ENCODE measurements at places on chromosomes 12 and 14.

DNA sequence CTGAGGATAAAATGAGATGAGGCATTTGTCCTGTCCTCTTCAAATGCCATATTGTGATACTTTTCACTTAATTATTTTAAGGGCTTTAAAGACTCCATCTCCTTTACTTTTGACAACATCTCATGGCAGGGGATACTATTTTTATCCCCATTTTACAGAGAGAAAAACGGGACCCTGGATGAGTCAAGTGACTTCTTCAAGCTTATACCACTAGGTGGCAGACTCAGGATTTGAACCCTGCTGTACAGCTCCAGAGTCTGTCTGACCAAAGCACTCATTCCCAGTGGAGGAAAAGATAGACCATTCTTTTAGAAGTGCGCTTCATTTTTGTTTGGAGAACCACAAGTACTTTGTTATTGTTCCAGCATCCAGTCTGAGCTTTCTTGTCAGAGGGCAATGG lies 1.7 kb upstream of the SMOC1 start:
- DNase-seq: no peak

DNA sequence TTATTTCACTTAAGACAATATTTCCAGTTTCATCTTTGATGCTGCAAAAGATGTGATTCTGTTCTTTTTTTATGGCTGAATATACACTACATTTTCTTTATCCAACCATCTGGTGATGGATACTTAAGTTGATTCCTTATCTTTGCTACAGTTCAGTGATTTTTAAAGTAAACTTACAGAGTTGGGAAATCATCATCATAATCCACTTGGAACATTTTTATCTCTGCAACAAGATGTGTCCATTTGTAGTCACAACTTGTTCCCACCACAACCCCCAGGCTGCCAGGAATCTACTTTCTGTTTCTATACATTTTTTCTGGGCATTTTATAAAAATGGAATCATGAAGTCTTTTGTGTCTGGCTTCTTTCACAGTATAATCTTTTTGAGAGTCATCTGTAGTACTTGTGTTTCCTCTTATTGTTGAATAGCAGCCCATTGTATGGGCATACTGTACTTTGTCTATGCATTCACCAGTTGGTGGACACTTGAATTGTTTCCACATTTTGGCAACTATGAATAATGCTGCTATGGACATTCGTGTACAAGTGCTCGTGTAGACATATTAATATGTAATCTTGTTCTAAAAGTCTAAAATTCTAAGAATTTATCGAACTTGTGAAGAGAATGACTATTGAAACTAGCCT lies 212.5 kb upstream of the DDHD1 start:
- no peak for DNase-seq

GRCh38 chr12:47560415-47560814 lies 145.4 kb downstream of the RPAP3 start:
- no peak for DNase-seq

DNA sequence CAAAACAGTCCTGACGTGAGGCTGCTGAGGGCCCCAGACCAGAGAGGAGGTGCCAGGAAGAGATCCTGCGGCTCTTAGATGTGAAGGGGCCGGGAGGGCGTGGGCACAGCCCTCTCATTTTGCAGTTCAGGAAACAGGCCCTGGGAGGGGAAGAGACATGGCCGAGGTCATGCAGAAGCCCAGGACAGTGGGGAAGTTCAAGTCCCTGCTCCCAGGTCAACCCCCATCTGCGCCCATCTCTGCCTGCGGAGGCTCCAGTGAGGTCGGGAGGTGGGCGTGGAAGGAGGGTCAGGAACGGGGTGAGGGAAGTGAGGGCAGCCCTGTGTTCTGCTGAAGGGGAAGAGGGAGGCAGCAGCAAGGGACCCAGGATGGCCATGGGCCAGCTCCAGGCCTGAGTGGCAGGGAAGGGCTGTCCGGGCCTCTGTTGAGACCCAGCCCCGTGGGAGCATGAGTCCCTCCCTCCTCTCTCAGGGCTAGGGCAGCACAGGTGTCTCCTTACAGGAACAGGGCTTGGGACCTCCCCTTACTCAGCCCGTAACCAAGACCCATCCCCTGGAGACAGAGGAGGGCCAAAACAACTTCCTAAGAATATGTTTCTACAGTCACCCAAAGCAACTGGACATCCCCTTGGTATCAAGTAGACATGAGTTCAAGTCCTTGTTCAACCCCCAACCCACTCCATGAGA lies 90.8 kb downstream of the LGMN start:
- no peak for DNase-seq

DNA sequence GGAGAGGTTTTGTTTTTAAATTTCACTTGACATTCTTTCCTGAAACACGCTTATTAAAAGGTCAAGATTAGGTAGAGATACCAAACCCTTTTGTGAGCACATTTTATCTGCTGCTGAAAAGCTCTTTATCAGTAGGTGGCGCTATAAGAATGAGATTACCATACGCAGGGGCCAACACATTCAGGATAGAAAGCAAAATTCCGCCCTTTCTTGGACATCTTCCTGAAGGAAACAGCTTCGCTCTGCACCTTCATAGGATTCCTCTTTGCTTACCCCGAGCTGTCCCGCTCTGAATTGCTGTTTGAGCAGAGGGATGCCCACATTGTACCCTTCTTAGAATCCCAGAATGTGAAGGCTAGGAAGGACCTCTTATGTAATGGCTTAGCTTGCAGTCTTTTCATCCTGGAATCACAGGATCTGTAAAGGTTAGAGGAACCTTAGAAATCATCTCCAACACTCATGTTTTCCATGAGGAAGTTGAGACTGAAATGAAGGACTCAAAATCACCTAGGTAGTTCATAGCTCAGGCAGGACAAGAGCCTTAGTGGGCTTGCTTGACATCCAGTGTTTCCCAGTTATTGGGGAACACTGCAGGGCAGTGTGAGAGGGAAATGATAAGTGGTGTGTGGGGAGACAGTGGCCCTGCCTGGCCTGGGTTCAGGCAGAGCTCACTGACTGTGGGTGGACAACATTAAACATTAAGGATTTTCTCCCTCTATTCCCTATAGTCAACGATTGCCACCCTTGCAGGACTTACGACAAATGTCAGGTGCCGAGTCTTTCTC lies 38.7 kb upstream of the CRY1 start:
- no peak for DNase-seq

DNA sequence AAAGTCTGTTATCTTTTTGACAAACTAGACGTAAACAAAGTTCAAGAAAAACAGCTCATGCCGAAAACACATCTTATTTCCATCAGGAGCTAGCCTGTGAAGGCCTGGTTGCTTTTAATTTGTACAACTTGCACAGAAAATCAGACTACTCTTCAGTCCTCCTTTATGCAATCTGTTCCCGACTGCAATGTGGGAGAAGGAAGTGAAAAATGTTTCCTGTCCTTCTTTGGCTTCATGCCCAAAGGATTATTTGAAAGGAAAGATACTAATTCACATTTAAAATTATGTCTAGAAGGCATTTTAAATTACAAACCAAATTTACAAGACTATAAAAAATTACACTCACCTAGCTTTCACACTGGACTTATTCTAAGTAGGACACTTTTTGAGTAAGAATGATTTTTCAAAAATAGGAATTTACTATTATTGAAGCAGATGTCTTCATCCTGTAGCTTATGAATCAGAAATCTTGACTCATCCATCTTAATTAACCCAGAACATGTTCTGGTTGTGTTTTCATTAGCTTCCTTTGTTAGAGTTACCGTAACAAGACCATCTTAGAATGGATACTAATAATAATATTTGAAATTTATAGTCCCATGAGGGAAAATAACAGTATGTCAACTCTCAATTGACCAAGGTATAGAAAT lies 272.6 kb downstream of the PRKD1 start:
- no peak for DNase-seq

- DNase-seq: no peak
These were observed 49.5 kb downstream of the SLC2A13 start for GRCh38 chr12:40056373-40056772.

DNA sequence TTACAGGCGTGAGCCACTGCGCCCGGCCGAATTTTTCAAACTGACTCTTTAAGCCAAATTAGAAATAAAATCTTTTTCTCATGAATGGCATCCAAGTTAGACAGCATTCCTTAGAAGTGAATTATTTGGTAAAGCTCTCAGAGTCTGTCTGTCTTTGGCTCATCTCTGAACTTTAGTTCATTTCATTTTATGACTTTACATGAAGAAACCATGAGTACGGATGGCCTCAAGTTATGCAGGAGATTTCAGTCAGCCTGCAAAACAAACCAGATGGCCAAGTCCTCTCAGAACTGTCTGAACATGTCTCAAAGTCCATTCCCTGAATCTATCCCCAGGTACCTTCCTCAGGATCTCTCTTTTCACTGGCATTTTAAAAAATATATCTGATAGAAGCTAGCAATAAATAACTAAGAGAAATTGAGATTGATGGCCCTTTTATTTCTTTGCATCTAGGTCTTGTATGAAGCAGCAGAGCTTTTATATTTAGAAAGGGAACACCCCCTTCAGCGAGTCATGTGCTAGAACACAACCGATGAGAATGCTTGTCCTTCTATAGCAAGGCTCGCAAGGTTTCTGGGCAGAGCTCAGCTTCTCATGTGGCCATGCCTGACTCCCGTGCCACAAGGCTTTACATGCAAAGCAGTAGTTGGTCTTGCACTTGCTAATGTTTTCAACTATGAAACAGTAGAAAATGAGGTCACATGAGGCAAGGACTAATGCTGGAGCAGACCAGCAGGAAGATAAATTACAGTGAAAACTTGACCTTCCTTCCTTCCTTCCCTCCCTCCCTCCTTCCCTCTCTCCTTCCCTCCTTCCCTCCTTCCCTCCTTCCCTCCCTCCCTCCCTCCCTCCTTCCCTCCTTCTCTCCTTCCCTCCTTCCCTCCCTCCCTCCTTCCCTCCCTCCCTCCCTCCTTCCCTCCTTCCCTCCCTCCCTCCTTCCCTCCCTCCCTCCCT lies 125.0 kb downstream of the AKAP6 start:
- no peak for DNase-seq

GRCh38 chr12:47079981-47080724 lies 394 bp upstream of the AMIGO2 start:
- DNase-seq: peak; percentile 12

- no peak for DNase-seq
These were observed 83.2 kb downstream of the SLC38A6 start for GRCh38 chr14:61064210-61064609.

GRCh38 chr12:119676022-119676421 lies 8.1 kb downstream of the PRKAB1 start:
- no peak for DNase-seq

- no peak for DNase-seq
These were observed 1410.0 kb upstream of the TMEM132C start for GRCh38 chr12:126856958-126857357.

DNA sequence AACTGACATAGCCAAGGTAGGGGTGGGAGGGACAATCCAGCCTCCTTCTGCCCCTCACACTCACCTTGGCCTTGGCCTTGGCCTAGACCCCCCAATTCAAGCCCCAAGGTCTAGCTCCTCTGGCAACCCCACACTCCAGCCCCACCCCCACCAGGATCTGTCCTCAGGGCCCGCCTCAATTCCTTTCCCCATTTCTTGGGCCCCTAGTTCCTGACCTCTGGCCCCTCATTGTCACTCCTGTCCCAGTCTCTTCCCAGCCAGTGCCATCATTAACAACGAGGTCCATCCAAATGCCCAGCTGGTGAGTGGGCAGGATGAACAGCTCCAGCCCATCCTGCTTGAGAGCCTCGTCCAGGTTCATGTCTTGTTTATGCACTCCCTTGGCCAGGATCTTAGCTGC lies 6.8 kb upstream of the GDF11 start:
- no peak for DNase-seq

DNA sequence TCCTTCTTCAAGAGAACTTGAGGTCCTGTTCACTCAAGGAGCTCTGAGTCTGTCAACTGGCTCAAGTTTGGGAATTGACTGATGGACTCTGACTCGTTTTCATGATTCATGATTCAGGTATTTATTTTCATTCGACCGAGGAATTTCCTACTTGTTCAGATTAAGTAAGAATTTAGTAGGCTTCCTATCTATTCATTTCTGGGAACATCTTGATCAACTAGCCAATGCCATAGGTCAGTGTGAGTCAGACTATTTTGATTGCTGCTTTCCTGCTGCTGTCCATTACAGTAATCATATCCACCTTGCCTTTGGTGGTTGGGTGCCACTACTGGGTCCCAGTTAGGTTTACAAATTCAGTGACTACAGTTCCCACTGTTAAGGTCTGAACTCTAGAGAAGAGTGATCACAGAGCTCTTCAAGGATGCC lies 6.1 kb downstream of the FAM186A start:
- DNase-seq: no peak

- DNase-seq: no peak
These were observed 783.0 kb downstream of the TMEM121 start for GRCh38 chr14:106309423-106309822.

- DNase-seq: no peak
These were observed 30.9 kb downstream of the ERGIC2 start for GRCh38 chr12:29350080-29350479.

GRCh38 chr12:3752096-3752709 lies 706 bp downstream of the CRACR2A start:
- peak; percentile 47 for DNase-seq

DNA sequence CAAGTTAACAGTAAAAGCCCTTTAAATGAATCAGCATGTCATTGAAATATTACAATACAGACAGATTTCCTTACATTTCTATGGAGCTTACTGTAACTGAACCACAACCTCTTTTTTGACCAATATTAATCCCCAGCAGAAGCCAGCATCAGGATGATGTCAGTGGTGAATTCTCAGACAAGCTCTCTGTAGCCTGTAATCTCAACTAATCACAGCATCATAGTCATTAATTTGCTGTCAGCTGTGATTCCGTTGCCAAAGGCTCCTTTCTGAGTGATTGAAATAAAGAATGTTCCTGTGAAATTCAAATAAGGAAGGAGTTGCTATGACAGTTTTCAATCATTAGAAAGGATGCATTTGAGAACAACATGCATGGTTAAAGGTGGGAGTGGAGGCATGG lies 323.1 kb downstream of the PDZRN4 start:
- no peak for DNase-seq

DNA sequence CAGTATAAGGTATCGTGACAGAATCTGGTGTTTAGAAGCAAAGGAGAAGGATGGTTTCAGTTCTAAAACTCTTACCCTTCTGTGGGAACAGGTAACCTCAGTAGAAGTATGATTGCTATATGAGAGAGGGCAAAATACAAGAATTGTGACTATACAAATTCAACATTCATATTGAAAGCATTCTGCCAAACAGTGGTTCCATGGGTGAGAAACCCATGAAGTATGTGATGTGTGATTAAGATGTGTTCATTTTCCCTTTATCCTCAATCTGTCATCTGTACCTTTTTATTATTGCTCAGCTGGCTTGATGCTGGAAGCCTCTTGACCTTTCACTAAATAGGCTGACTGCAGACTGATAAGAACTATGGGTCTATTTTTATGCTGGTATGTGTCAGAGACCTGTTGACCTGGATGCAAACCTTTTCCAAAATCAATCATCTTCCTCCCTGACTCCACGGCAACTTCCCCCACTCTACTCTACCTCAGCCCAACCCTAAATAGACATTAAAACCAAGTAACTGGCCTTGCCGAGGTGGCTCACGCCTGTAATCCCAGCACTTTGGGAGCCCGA lies 109.6 kb downstream of the STXBP6 start:
- DNase-seq: no peak

GRCh38 chr12:117533687-117534086 lies 172.3 kb upstream of the NOS1 start:
- no peak for DNase-seq

- DNase-seq: no peak
These were observed 91.4 kb downstream of the FGD4 start for GRCh38 chr12:32490801-32491200.

GRCh38 chr12:107549651-107550480 lies 135.7 kb upstream of the PWP1 start:
- DNase-seq: no peak

GRCh38 chr12:127238107-127238506 lies 1028.9 kb upstream of the TMEM132C start:
- no peak for DNase-seq

GRCh38 chr14:95319312-95320077 lies at the start of gene CLMN:
Gene CLMN (minus strand): TSS chr14:95319908. CDS start chr14:95319792, 116 bp downstream.
- no peak for DNase-seq
